ENCODE measurements at places on chromosomes 3 and 15.

DNA sequence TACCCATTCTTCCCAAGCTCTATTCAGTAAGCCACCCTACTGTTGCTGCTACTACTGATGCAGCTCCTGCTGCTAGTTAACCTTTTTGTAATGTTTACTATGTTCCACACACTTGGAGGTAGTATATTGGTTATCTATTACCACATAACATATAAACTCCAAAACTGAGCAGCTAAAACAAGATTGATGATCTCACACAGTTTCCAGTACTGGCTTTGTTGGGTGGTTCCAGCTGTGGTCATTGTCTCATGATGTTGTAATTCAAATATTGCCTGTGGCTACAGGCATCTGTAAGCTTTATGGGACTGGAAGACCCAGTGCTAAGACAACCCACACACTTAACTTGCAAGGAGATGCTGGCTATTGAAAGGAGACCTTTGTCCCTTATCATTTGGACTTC lies 556.2 kb upstream of the SUCLG2 start:
- no peaks in the 10 kb centered on the region for H3K27me3 ChIP-seq
- no peak overlapping the region for H3K4me3 ChIP-seq
- DNase-seq = no peak
- no peak overlapping the region for H3K27ac ChIP-seq

GRCh38 chr15:46441294-46442062 lies 806.6 kb downstream of the SQOR start:
- no peaks in the 10 kb centered on the region for H3K4me1 ChIP-seq
- H3K27me3 ChIP-seq = no peaks in the 10 kb centered on the region
- H3K36me3 ChIP-seq = no peaks in the 10 kb centered on the region
- DNase-seq = no peak

- H3K36me3 ChIP-seq = no peaks in the 10 kb centered on the region
- no peak overlapping the region for H3K4me3 ChIP-seq
Measured at GRCh38 chr3:148866261-148866660, 1.2 kb downstream of the CPA3 start.

- H3K36me3 ChIP-seq = peaks cover 53% of the 10 kb centered on the region
- no peaks in the 10 kb centered on the region for H3K27me3 ChIP-seq
- H3K27ac ChIP-seq = peak overlapping the region; percentile 52
- DNase-seq = no peak
- no peak overlapping the region for H3K4me3 ChIP-seq
Measured at GRCh38 chr3:152321200-152321954, 52.6 kb downstream of the MBNL1 start.

DNA sequence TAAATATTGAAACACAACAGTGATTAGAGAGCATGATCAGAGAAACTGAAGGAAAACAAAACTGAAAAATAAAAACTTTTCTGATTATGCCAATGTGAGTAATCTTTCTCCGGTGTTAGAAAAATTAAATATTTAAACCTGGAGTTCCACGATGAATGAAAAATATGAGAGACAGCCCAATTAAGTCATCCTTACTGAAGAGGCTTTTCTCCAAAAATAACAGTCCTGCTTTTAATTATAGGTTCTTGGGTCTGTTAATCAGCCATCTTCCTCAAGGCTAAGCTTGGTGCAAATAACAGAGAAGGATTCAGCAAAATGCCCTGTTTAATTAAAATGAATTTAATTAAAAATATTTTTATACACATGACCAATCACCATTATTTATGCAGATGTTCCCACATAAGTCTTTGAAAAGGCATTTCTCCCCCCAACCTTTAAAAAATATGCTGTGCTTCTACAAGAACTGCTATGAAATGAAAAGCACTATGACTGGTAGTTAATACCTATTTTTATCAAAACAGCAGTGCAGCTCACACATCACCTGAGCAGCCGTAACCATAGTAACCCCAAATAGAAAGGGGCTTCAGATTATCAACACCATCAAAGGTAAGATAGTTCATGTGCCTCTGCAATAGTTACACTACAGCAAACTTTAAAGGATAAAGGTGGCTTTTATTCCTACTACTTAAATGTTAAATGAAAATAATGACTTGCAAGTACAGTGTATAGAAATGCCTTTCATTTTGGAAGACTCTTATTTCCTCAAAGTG lies 175.7 kb downstream of the SLC9A9 start:
- no peak for DNase-seq
- H3K27me3 ChIP-seq = no peaks in the 10 kb centered on the region
- H3K27ac ChIP-seq = no peak overlapping the region
- H3K36me3 ChIP-seq = no peaks in the 10 kb centered on the region

DNA sequence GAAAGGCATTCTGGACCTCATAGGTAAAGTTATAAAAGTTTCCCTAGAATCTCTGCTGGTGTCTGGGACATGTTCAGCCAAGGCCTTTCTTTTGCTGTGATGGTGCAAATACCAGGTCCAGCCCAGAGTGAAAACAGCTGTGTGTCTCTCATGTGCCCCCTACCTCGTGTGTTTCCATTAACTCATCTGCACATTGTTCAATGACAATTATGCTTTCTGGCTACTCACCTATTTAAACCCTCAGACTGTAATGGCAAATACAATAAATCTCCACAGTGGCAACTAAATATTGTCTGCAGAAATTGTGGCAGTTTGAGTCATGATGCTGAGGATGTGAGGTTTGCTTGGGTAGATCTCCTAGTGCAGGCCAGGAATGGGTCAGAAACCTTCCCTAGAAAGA lies 53.1 kb upstream of the GALNT15 start:
- no peaks in the 10 kb centered on the region for H3K4me1 ChIP-seq
- H3K27me3 ChIP-seq = peaks cover 8% of the 10 kb centered on the region
- no peak for DNase-seq
- H3K27ac ChIP-seq = no peak overlapping the region
- no peaks in the 10 kb centered on the region for H3K36me3 ChIP-seq
- no peak overlapping the region for H3K4me3 ChIP-seq

GRCh38 chr3:149007567-149008257 lies 16.4 kb downstream of the GYG1 start:
- no peaks in the 10 kb centered on the region for H3K27me3 ChIP-seq
- H3K4me3 ChIP-seq = no peak overlapping the region

DNA sequence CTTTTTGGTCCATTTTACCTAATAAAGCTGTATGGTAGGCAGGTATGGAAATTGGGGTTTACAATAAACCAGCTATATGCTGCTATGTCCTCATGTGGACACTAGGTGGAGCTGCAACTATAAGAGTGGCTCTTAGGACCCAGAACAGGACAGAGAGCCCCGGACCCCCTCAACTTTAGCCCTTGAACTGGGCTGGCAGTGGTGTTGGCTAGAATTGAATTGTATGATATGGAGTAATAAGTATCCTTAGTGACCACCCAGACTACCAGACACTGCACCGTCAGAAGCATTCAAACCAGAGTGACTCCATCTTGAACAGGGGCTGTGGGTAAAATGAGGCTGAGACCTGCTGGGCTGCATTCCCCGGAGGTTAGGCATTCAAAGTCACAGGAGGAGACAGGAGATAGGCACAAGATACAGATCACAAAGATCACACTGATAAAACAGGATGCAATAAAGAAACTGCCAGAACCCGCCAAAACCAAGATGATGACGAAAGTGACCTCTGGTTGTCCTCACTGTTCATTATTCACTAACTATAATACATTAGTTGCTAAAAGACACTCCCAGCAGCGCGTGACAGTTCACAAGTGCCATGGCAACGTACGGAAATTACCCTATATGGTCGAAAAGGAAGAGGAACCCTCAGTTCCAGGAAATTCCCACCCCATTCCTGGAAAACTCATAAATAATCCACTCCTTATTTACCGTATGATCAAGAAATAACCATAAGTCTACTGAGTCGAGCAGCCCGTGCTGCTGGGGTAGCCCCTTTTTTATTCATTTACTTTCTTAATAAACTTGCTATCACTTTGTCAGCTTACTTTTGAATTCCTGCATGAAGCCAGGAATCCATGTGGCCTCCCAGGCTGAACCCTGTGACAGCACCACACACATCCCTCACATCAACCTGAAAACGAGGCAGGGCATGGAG lies 68.7 kb upstream of the BLM start:
- DNase-seq = peak; percentile 83
- H3K27ac ChIP-seq = peak overlapping the region; percentile 97
- H3K36me3 ChIP-seq = peaks cover 11% of the 10 kb centered on the region
- peaks cover 51% of the 10 kb centered on the region for H3K4me1 ChIP-seq

DNA sequence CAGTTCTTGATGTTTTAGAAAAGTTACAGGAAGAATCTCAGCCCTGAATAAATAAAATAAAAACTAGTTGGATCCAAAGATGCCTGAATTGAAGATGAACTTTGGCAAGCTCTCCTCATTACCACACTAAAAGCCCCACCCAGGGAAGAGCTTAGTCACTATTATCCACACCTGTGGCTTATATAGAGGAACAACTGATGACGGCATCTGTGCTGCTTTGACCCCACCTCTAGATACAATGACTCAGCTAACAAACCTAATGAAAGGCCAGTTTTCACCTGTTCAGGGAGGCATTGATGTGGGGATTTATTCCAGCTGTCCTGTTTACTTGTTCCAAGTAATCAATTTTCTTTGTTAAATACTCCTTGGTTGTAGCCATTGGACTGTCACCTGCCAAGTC lies 604.7 kb upstream of the EPHA6 start:
- H3K4me1 ChIP-seq = no peaks in the 10 kb centered on the region
- no peak overlapping the region for H3K27ac ChIP-seq
- no peaks in the 10 kb centered on the region for H3K27me3 ChIP-seq
- no peak overlapping the region for H3K4me3 ChIP-seq

DNA sequence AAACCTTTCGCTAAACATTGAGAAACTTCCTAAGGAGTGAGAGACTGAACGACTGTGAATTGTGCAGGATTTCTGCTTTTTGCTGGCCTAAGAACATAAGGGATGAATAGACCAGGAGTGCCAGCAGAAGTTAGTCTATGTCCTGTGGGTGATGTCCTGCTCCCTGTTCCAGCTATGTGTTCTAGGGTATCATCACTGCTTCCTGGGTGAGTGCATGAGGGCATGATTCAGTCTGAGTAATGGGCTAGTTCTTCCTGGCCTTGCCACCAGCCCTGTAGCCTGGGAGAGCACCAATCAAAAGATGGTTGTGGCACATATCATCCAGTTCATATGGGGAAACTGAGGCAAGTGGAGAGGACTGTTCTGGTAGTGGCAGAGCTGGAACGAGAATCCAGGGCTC lies 153.9 kb upstream of the TPM1 start:
- no peaks in the 10 kb centered on the region for H3K4me1 ChIP-seq
- DNase-seq = no peak
- no peaks in the 10 kb centered on the region for H3K36me3 ChIP-seq
- H3K27ac ChIP-seq = no peak overlapping the region
- peaks cover 18% of the 10 kb centered on the region for H3K27me3 ChIP-seq
- no peak overlapping the region for H3K4me3 ChIP-seq

DNA sequence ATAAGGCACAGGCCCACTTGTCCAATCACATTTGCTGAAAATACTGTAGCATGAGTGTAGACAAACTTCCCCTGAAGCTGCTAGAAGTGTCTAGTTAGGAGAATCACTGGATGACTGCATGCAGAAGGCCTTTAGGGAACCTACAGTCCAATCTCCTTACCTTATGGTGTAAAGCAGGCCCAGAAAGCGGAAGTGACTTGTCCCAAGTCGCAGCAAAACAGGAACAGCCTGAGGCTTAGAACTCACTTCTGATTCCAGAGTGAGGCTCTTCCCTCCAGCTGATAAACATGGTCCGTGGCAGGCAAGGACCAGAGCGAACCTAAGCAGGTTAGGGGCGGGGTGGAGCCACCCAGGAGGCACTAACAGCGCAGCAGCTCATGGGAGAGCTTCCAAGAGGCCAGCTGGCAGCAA lies 2.5 kb downstream of the GRAMD2A start:
- H3K4me3 ChIP-seq = no peak overlapping the region
- H3K27ac ChIP-seq = no peak overlapping the region
- peaks cover 15% of the 10 kb centered on the region for H3K4me1 ChIP-seq
- no peak for DNase-seq
- peaks cover 61% of the 10 kb centered on the region for H3K27me3 ChIP-seq

GRCh38 chr15:67148196-67148701 lies 82.8 kb downstream of the SMAD3 start:
- DNase-seq = no peak
- no peak overlapping the region for H3K4me3 ChIP-seq
- H3K27me3 ChIP-seq = no peaks in the 10 kb centered on the region
- peaks cover 85% of the 10 kb centered on the region for H3K4me1 ChIP-seq

DNA sequence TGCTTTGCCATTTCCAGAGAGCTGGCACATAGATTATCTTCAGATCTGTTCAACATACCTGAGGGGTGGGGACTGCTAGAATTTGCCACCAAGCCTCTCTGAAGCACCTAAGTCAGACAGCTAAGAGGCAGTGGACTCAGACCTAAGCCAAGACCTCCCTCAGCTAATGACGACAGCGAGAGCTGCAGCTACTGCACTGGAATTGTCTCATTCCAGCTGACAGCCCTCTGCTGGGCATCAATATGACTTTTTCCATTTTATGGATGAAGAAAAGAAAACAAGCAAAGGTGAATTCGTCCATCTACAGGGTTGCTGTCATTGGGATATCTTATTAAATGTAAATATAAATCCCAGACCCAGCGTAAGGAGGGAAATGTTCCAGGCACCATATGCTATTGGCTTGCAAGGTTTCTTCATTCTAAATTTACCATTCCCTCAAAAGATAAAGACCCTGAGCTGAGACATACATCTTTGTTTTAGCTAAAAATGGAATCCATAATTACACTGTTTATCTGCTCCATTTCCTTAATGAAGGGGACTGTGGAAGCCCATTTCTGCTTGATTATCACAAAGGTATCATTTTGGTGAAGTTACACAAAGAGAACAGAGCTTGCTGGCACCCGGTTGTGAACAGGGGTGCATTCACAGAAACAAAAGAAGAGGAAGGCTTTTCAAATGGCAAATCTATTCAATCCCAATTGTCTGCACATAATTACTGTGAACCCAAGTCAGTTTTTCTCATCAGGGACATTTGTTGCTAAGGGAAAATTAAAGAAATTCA lies 85.5 kb upstream of the LRTM1 start:
- H3K36me3 ChIP-seq = no peaks in the 10 kb centered on the region
- no peak for DNase-seq
- no peaks in the 10 kb centered on the region for H3K4me1 ChIP-seq
- H3K27me3 ChIP-seq = no peaks in the 10 kb centered on the region
- no peak overlapping the region for H3K27ac ChIP-seq

- H3K36me3 ChIP-seq = peaks cover 1% of the 10 kb centered on the region
- H3K27ac ChIP-seq = no peak overlapping the region
Measured at GRCh38 chr3:106029954-106030626, 161.3 kb upstream of the CBLB start.

- H3K4me1 ChIP-seq = no peaks in the 10 kb centered on the region
- H3K36me3 ChIP-seq = peaks cover 20% of the 10 kb centered on the region
- no peak overlapping the region for H3K4me3 ChIP-seq
- no peak for DNase-seq
- H3K27me3 ChIP-seq = no peaks in the 10 kb centered on the region
Measured at GRCh38 chr3:126451511-126451910, 24.2 kb downstream of the ZXDC start.

GRCh38 chr15:76059320-76060117 lies at the start of gene TMEM266:
TSS of gene TMEM266 (plus strand) at chr15:76059985. CDS start at chr15:76134264, 74,279 bp downstream.
- peaks cover 75% of the 10 kb centered on the region for H3K27me3 ChIP-seq
- DNase-seq = peak; percentile 40
- peak within 1 kb of the TSS; percentile 61 for H3K4me3 ChIP-seq
- H3K36me3 ChIP-seq = no peaks in the 10 kb centered on the region

GRCh38 chr3:171678971-171679492 lies 131.3 kb downstream of the PLD1 start:
- H3K27ac ChIP-seq = no peak overlapping the region
- peaks cover 4% of the 10 kb centered on the region for H3K27me3 ChIP-seq
- no peaks in the 10 kb centered on the region for H3K36me3 ChIP-seq
- H3K4me3 ChIP-seq = no peak overlapping the region
- DNase-seq = no peak
- H3K4me1 ChIP-seq = no peaks in the 10 kb centered on the region

Data from activated naive CD4-positive, alpha-beta T cell treated with anti-CD3 and anti-CD28 coated beads, Interleukin-2, amount 10 ng/mL, durations not matched to agents 7 days and 5 days (primary cell).